ENCODE measurements at places on chromosomes 3 and 15.

DNA sequence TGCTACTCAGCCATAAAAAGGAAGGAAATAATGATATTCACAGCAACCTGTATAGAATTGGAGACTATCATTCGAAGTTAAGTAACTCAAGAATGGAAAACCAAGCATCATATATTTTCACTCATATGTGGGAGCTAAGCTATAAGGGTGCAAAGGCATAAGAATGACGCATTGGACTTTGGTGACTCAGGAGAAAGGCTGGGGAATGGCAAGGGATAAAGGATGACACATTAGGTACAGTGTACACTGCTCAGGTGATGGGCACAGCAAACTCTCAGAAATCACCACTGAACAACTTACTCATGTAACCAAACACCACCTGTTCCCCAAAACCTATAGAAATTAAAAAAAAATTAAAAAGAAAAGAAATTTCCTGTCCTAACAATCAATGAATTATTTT, 42.7 kb downstream of the ALCAM start:
- DNase-seq = no peak

DNA sequence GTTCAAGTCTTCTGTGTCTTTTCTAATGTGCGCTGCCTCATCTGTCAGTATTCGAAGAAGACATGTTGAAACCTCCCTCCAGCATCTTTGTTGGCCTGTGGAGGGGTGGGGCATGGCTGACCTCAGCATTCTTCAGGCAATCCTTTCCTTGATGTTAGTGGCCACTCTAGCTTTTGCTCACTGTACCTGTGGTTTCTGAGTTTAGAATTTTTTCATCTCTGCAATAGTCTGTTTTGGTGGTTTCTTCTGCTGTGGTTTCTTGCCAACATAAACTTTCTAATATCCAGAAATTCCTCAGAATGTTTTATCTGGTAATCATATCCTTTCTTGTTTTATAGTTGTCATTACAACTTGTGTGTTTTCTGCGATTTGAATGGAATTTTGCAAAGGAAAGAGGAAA, 251.3 kb upstream of the NR2E3 start:
- no peak for DNase-seq

GRCh38 chr3:32302601-32303398, 64.3 kb downstream of the CMTM8 start:
- no peak for DNase-seq

- no peak for DNase-seq
Observed at GRCh38 chr3:51684971-51685751, 14.1 kb downstream of the TEX264 start.

- DNase-seq = no peak
Observed at GRCh38 chr3:122481390-122481789, 33.3 kb downstream of the KPNA1 start.

DNA sequence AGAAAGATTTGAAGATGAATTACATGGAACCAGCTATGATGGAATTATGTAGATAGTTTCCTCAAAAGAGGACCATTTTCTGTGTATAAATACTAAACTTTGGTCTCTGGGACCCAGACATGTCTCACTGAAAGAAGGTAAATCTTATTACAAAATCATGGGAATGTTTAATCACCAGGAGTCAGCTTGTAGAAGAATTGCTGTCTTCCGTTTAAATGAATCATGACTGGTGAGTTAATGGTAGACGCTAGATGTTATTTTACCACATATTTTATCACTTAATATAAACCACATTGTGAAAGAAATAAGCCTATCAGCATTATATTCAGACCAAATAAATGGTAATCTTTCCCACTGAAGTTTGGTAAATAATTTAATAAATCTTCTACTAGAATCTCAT, 322.3 kb upstream of the SUCLG2 start:
- no peak for DNase-seq

- DNase-seq = no peak
Observed at GRCh38 chr15:82303956-82304777, 41.5 kb downstream of the SAXO2 start.

GRCh38 chr15:72193836-72194396, 3.7 kb downstream of the GRAMD2A start:
- peak; percentile 84 for DNase-seq

DNA sequence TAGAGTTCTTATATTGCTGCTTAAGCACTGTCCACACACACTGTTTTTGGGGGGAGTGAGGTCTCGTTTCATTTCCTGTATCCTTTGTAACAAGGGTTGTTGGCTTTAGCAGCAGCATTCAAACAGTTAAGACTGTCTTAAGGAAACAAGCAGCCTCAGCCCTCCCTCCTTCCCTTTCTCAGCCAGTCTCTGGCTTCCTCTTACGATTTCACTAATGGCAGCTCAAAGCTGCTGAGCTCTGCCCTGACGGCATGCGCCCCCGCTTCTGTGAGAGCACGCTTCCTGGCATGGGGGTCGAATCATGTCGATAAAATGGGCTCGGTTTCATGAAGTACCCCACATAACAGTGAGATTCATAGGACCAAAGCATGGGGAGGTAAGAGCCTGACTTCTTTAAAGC, 105.0 kb downstream of the KLHL25 start:
- DNase-seq = no peak

GRCh38 chr15:50425219-50425618, 1.0 kb downstream of the USP8 start:
- no peak for DNase-seq

GRCh38 chr3:118949113-118949760, 85.4 kb downstream of the IGSF11 start:
- no peak for DNase-seq

DNA sequence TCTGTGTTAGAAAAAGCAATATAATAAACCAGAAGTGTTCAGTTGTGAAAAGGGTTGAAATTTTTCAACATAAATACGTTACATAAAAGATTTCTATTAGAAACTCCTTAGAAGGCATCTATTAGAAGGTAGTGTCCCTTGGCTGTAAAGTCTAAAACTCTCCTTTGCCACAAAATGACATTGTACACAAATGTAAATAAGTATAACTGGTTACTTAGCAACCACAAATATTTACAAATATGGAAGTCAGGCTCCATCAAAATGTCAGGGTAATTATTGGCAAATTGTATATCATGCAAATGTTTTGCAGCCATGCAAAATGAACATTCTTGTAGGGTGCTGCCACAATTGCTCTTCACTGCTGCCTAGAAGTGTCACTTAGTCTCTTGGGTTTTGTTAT, 419.1 kb upstream of the CDIN1 start:
- DNase-seq = no peak

GRCh38 chr15:40264321-40265153, 18.3 kb downstream of the ANKRD63 start:
- DNase-seq = no peak

- no peak for DNase-seq
Observed at GRCh38 chr3:123110976-123111615, 44.3 kb downstream of the PDIA5 start.

GRCh38 chr3:184796551-184796950, 15.4 kb upstream of the VPS8 start:
- DNase-seq = no peak

GRCh38 chr15:68550498-68551295, 28.1 kb upstream of the CORO2B start:
- peak; percentile 71 for DNase-seq

- no peak for DNase-seq
Observed at GRCh38 chr3:112132975-112133448, at the start of gene GCSAM. Gene GCSAM (minus strand): TSS chr3:112133248. CDS start chr3:112133120, 128 bp downstream.

DNA sequence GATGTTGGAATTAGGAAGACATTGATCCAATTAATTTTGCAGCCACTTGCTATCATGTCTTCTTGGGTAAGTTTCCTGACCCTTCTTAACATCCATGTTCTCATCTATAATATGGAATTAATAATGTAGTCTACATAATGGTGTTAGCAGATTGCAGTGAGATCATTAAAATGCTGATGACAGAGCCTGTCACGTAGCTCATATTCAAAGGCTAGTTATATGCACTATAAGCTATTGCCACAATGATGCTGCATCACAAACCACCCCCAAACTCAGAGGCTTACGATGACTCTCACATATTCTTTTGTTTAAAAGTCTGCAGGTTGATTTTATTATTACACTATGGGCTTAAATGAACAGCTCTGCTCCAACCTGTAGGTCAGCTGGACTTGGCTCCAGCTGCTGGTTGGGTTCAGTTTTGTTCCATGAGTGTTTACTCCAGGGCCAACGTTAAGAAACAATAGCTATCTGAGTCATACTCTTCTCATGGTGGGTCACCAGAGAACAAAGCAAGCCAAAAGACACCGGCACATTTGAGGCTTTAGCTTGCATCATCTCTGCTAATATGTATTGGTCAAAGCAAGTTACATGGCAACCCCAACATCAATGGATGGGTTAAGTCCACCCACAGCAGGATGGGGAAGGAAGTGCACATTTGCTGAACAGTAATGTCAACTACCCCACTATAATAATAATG, 250.0 kb upstream of the SLCO3A1 start:
- DNase-seq = peak; percentile 14

GRCh38 chr3:52162250-52162872, 8.1 kb upstream of the POC1A start:
- DNase-seq = no peak

- DNase-seq = no peak
Observed at GRCh38 chr3:116233711-116234357, 211.5 kb downstream of the LSAMP start.

DNA sequence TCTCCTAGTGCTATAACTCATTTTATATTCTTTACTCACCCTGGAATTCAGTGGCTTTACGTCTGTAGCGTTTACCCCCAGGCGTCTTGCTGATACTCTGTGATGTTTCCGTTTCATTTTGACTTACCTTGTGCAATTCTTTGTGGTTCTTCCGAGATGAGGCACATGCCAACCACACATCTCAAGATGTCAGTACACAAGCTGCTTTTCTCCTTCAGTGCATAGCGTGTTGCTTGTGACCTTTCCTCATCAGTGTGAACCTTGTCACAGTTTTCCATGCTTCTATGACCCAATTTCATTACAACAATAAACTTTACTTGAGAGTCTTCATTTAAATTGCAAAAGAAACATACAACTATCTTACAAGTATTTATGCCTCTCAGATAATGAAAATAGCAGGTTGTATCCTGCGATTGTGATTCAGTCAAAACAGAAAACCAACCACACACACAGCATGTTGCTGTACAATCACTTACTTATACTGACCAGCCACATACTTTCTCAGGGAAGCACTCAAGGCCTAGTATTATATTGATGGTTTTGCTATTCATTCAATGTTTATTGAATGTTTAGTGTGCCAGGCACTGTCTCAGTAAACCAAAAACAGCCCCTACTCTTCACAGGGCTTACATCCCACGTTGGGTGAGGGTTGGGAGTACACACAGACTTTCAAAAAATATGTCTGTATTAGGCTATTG, 4.6 kb upstream of the TBL1XR1 start:
- DNase-seq = no peak

- DNase-seq = no peak
Observed at GRCh38 chr3:183464480-183464879, 36.1 kb upstream of the MCF2L2 start.

GRCh38 chr15:32867313-32867626, 149.5 kb downstream of the GREM1 start:
- DNase-seq = no peak

DNA sequence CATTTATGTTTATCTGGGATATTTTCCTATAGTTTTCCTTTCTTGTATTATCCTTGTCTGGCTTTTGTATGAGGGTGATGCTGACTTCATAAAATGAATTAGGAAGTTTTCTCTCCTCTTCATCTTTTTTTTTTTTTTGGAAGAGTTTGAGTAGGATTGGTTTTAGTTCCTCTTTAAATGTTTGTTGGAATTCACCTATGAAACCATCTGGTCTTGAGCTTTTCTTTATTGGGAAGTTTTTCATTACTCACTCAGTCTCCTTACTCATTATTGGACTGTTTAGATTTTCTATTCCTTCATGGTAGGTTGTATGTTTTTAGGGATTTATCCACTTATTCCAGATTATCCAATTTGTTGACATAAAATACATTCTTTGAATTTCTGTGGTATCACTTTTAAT, 18.7 kb upstream of the MASP1 start:
- DNase-seq = no peak

DNA sequence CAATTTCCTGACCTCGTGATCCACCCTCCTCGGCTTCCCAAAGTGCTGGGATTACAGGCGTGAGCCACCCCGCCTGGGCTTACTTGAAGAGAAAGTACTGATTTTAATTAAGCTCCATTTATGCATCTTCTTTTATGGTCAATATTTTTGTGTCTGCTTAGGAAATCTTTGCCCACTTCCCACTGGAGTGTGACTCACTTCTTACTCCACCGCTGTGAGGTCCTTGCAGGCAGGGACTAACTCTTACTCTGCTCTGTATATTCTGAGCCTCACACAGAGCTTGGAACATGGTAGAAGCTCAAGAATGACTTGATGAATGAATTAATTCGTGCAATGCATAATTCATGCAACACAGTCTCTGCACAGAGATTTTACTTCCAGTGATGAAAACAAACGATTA, 2.9 kb upstream of the TM4SF19 start:
- DNase-seq = no peak

DNA sequence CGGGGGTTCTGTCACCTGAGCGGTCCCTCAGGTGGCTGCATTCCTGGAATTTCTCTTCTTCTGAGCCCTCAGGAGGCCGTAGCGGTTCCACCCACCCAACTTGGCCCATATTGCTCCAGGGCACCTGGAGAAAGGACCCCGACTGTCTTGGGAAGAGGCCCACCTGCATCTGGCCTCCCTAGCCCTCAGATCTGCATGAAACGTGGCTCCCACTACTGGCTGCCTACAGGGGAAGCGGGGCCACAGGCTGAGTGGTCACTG, 9.9 kb upstream of the ANPEP start:
- DNase-seq = no peak

- DNase-seq = no peak
Observed at GRCh38 chr3:113741086-113741485, 5.0 kb downstream of the NAA50 start.

Data from NCI-H146 (cell line).